Esophagus squamous epithelium (tissue), 5 donors: ENCODE measurements at places on chromosomes 7 and 10. TPM values are rescaled to one million over a fixed set of nuclear protein-coding genes. Genes with fewer than 3 reads are reported as not detected.

DNA sequence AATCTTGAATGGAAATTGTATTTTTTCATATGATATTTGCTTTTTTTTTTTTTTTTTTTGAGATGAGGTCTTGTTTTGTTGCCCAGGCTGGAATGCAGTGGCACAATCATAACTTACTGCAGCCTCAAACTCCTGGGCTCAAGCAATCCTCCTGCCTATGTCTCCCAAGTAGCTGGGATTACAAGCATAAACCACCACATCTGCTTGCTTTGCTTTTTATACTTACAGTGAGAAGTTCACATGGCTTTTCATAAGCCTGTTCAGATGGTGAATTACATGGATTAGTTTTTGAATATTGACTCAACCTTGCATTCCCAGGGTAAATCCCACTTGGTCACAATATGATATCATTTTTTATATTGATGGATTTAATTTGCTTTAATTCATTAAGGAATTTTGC is 22.0 kb downstream of the LRRD1 start:
- DNase-seq = no peak
- H3K27ac ChIP-seq = no peak overlapping the region
- H3K27me3 ChIP-seq = no peaks in the 10 kb centered on the region
- H3K36me3 ChIP-seq = no peaks in the 10 kb centered on the region
- no peaks in the 10 kb centered on the region for H3K4me1 ChIP-seq
- no peak overlapping the region for H3K4me3 ChIP-seq

DNA sequence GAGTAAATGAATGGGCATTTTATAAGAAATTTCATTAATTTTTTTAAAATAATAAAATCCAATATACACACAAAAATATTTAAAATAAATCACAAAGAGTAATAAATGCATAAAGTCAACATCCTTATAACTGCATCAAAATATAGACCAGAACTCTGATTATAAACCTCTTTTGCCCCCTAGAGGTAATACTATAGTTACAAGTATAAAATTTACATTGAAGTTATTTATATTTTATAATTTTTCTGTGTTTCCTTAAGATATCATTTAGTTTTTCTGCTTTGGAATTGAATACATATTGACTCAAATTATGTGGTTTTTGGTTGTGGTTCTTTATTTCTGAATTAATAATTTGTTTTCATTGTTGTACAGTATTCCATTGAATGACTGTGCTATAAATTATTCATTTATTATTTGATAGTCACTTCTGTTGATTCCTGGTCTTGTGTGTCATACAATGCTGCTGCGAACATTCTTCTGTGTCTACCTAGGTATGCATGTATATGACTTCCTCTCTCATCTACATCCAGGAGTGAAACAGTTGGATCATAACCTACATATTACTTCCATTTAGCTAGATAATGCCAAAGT is 673.6 kb downstream of the IPMK start:
- no peaks in the 10 kb centered on the region for H3K27me3 ChIP-seq
- no peak overlapping the region for H3K27ac ChIP-seq
- no peak for DNase-seq
- H3K4me3 ChIP-seq = no peak overlapping the region
- no peaks in the 10 kb centered on the region for H3K36me3 ChIP-seq
- no peaks in the 10 kb centered on the region for H3K4me1 ChIP-seq

The BHLHA15 gene
- total RNA-seq = 0.82 TPM

GRCh38 chr10:69626826-69627225 is 3.2 kb upstream of the FAM241B start:
- H3K27ac ChIP-seq = no peak overlapping the region
- H3K27me3 ChIP-seq = peaks cover 9% of the 10 kb centered on the region
- H3K4me3 ChIP-seq = no peak overlapping the region
- DNase-seq = no peak
- no peaks in the 10 kb centered on the region for H3K36me3 ChIP-seq
- peaks cover 10% of the 10 kb centered on the region for H3K4me1 ChIP-seq
